Fibroblast of lung (primary cell): ENCODE measurements at places on chromosomes 13 and 19.
A peak's percentile ranks its signal among the peaks of the same experiment; 100 is the strongest.

DNA sequence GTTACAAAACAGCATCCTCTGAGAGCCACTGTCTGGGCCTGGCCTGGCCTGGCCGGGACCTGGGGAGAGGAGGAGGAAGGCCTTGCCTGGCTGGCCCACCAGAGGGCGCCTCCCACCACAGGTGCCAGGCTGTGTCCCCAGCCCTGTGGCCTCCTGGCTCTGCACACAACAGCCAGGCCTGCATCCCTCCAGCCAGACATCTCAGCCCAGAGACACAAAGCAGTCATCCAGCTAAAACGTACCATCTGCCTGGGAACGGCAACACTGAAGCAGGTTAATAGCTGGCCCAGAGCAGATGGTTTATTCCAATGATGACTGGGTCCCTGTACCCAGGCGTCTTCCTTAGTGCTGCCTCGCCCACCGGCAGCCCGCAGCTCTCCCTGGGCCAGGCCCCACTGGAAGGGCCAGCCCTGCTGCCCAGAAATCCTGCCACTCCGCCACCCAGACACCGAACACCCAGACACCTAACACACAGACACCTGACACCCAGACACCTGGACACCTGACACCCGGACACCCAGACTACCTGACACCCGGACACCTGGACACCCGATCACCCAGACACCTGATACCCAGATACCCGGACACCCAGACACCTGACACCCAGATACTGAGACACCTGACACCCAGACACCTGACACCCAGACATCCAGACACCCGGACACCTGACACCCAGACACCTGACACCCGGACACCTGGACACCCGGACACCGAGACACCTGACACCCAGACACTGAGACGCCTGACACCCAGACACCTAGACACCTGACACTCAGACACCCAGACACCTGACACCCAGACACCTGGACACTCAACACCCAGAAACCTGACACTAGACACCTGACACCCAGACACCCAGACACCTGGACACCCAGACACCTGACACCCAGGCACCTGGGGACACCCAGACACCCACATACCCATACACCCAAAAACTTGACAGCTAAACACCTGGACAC, 20.1 kb downstream of the C19orf12 start:
- peak; percentile 51 for DNase-seq

- no peak for DNase-seq
Measured at GRCh38 chr13:104796581-104796980, 1730.4 kb upstream of the SLC10A2 start.

GRCh38 chr13:111347438-111347837, 27.0 kb downstream of the TEX29 start:
- DNase-seq, result no peak

- DNase-seq, result no peak
Measured at GRCh38 chr19:55158848-55159749, 1.6 kb upstream of the TNNI3 start.

- peak; percentile 26 for DNase-seq
Measured at GRCh38 chr13:94239135-94239534, 240.3 kb downstream of the DCT start.

- peak; percentile 34 for DNase-seq
Measured at GRCh38 chr13:37448153-37448552, 150.4 kb downstream of the POSTN start.

DNA sequence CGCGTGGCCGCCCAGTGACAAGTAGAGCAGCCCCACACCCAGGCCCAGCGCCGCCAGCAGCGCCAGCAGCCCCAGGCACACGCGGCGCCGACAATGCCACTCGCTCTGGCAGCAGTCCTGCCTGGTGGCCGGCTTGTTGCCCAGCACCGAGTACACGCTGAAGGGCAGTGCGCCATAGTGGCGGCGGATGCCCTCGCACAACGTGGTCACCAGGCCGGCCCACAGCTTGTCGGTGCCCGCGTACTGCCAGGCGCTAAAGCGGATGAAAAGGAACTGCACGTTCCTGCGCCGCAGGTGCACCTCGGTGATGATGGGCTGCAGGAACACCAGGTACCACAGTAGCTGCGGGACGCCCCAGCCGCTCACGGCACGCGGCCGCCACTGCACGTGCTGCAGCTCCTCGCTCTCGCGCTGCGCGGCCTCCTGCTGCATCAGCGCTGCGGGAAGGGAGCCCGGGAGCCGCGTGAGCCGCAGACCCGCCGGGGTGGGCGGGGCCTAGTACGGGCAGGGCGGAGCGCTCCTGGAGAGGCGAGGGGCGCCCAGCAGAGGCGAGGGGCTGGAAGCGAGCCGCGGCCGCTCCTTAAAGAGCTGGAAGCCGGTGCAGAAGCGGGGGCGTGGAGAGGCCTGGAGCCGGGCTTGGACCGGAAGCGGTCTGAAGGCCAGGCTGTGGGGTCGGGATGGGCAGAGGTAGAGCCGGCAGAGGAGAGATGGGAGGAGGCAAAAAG, 7.3 kb downstream of the NKPD1 start:
- peak; percentile 45 for DNase-seq

GRCh38 chr13:33711436-33711835, 106.5 kb upstream of the RFC3 start:
- peak; percentile 29 for DNase-seq

- DNase-seq, result no peak
Measured at GRCh38 chr19:5498830-5499550, 43.8 kb downstream of the ZNRF4 start.

GRCh38 chr13:20544201-20544923, 18.7 kb upstream of the CRYL1 start:
- no peak for DNase-seq

- no peak for DNase-seq
Measured at GRCh38 chr13:91426913-91427312, 28.5 kb downstream of the GPC5 start.

GRCh38 chr13:46665633-46666482, 112.9 kb downstream of the LRCH1 start:
- DNase-seq, result no peak

GRCh38 chr19:16536130-16536529, 6.1 kb downstream of the CHERP start:
- no peak for DNase-seq

DNA sequence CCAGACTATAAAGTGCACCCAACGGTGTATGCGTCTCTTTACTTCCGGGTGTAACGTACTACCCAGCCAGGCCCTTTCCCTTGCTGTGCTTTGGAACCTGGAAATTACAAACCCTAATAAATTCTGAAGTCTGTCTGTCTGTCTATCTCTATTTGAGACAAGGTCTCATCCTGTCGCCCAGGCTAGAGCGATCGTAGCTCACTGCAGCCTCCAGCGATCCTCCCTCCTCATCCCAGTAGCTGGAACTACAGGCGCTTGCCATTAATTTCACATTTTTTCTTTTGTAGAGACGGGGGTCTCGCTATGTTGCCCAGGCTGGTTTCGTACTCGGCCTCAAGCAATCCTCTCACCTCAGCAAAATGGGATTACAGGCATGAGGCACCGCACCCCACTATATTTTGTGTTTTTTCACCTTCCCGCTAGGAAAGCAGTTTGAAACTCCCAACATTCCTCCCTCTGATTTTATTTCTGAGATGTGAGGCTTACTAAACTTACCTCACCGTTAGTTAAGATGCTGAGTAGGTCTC, 469 bp upstream of the RNF6 start:
- no peak for DNase-seq

- no peak for DNase-seq
Measured at GRCh38 chr19:45848922-45849321, 14.0 kb downstream of the SYMPK start.

GRCh38 chr19:46766569-46767317, 20.5 kb upstream of the STRN4 start:
- no peak for DNase-seq

DNA sequence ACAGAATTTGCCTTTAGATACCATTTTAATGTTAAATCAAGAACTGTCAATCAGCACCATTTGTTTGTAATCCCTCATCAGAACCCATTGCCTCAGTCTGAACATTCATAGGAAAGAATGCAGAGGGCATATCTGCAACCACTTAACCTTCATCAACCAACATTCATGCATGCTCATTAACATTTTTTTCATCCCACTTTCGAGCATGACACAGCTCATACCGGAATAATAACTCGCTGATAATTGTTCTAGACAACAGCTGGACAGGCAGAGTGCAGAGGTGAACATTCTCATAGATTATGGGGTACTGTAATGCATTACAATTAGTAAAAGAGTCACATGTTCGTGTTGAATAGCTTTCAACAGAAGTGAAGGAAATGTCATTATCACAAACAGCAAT, 216.8 kb downstream of the DIAPH3 start:
- no peak for DNase-seq

- DNase-seq, result no peak
Measured at GRCh38 chr13:51050021-51050830, 60.8 kb downstream of the C13orf42 start.

DNA sequence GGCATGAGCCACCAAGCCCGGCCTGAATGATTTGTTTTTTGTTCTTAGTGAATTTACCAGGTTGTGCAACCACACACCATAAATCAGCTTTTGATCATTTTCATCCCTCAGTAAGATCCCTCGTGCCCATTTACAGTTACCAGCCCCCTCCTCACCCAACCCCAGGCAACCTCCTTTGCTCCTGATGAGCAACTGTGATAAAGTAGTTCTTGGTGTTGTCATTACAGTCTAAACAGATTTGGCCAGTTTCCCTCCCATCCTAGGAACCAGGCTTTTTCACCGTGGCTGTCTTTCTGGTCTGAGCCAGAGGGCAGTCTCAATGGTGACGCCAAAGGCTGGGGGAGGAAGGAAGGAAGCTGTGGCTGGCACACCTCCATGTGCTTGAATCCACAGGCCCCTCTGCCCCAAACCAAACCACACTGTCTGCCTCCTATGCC, 61.2 kb upstream of the WDFY2 start:
- DNase-seq, result peak; percentile 68

- DNase-seq, result peak; percentile 35
Measured at GRCh38 chr19:16394681-16395375, 70.2 kb downstream of the KLF2 start.

DNA sequence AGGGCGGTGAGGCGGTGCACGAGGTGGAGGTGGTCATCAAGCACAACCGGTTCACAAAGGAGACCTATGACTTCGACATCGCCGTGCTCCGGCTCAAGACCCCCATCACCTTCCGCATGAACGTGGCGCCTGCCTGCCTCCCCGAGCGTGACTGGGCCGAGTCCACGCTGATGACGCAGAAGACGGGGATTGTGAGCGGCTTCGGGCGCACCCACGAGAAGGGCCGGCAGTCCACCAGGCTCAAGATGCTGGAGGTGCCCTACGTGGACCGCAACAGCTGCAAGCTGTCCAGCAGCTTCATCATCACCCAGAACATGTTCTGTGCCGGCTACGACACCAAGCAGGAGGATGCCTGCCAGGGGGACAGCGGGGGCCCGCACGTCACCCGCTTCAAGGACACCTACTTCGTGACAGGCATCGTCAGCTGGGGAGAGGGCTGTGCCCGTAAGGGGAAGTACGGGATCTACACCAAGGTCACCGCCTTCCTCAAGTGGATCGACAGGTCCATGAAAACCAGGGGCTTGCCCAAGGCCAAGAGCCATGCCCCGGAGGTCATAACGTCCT, 9.4 kb upstream of the PROZ start:
- DNase-seq, result no peak

DNA sequence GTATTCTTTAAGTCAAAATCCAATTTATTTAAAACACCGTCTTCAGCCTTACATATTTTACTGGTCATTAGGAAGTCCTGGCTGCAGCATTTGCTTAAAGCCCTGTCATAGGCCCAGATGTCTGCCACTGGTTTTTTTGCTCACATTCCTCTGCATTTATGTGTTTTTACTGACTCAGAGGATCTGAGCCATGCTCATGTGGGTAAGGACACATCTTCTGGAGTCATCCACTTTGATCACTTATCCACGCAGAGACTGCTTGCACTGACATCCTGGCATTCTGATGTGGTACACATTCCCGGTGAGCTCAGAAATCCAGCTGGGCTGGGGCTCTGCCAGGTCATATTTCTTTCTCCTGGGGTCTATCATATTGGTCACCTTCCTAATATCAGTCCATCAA, 531.7 kb upstream of the ARGLU1 start:
- DNase-seq, result peak; percentile 89

GRCh38 chr19:16877581-16877980, 11.2 kb upstream of the F2RL3 start:
- DNase-seq, result no peak

GRCh38 chr13:41407380-41407779, 50.0 kb upstream of the RGCC start:
- DNase-seq, result peak; percentile 52

GRCh38 chr13:20231839-20232555, at the start of gene GJB6:
TSS of gene GJB6 (minus strand) at chr13:20232319. CDS start at chr13:20223480, 8,839 bp downstream.
- DNase-seq, result no peak

GRCh38 chr13:63041640-63042414, 1626.2 kb upstream of the PCDH20 start:
- peak; percentile 62 for DNase-seq

GRCh38 chr19:49224879-49225278, 67.3 kb downstream of the TRPM4 start:
- peak; percentile 39 for DNase-seq

GRCh38 chr13:23570921-23571315, 706 bp downstream of the TNFRSF19 start:
- DNase-seq, result peak; percentile 54

GRCh38 chr19:14843169-14843568, 5.6 kb downstream of the OR7A10 start:
- no peak for DNase-seq

DNA sequence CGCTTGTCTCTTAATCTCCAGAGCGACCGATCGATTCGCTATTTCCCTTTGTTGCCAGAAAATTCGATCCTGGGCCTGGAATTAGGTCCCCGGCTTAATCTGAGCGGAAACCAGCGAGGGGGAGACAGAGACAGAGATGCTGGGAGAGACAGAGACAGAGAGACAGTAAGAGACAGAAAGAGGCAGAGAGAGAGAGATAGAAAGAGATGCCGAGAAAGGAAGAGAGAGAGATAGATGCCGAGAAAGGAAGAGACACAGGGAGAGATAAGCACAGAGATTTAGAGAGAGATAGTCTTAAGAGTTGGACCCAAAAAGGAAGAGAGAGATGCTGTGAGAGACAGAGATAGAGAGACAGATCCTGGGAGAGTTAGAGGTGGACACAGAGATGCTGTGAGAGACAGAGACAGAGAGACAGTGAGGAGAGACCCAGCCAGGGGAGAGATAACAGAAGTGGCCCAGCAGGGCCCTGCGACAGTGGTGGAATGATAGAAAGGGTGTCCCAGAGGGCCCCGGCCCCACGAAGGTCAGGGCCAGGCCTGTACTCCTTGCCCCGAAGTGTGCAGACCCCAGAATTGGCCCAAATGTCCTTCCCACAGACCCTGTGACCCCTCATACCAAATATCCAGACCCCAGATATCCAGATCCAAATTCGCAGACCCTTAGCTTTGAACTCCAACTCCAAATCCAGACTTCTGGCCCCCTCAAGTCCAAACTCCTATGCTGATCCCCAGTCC, 1.3 kb downstream of the ERFL start:
- no peak for DNase-seq

- DNase-seq, result no peak
Measured at GRCh38 chr13:28872427-28873176, 52.5 kb downstream of the MTUS2 start.

DNA sequence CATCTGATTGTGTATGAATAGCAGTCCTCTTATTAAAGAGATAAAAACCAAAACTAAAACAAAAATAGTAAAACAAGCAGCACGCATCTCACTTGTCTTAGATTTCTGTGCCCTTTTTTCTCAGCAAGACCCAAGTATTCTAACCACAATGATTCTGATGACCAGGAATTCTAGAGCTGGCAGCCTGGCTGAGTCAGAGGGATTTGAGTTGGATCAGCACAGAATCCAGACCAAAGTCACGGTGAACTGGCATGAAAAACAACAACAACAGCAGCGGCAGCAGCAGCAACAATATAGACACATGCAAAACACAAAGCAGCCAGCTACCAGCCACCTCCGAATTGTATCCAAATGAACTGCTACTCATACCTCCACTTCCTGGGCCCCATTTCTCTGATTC, 360.5 kb downstream of the KCNRG start:
- peak; percentile 51 for DNase-seq

GRCh38 chr13:44257796-44258195, 115.8 kb upstream of the SERP2 start:
- no peak for DNase-seq
